ENCODE measurements at places on chromosomes 5 and 9.

GRCh38 chr9:37967761-37968080, 63.8 kb upstream of the SLC25A51 start:
- DNase-seq = no peak

- DNase-seq = no peak
Measured at GRCh38 chr5:32541241-32541640, 44.1 kb upstream of the SUB1 start.

GRCh38 chr9:121368745-121369144, 1.3 kb downstream of the STOM start:
- no peak for DNase-seq

DNA sequence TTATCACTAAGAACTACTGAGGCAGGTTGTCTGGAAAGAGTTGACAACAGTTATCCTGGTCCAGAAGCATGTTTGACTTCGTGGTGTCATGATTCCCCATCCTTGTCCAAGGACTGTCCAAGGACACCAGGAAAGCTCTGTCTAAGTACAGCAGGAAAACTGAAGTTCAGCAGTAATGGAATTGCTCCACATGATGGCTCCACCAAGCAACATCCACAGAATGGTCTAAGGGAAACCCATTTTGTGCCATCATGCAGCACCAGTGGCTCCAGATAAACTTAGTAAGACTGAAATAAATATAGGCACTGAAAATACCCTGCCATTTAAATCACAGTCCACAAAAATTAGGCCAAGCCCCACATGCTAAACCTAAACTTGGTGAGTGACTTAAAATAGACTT, 192.8 kb downstream of the CDH18 start:
- no peak for DNase-seq

DNA sequence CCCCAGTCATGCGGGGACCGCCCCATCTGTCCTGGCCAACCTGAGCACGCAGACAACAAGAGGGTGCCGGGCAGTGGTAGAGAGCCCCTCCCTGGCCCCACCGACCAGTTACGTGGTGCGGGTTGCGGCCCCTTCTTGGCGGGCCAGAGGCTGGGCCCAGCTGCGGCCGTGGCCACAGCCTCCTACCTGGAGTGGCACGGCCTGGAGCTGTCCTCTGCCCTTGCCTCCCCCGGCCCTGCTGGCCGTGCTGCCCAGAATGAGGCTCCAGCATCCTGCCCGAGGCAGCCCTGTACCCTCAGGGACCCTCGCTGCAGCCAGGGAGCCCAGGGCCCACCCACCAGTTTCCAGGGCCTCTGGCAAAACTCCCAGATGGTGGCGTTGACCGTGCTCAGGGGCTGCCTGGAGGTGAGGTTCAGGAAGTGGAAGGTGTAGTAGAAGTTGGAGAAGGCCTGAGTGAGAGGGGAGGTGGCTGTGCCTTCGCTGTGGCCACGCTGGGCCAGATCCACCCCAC, 5.7 kb downstream of the ENTPD8 start:
- no peak for DNase-seq

DNA sequence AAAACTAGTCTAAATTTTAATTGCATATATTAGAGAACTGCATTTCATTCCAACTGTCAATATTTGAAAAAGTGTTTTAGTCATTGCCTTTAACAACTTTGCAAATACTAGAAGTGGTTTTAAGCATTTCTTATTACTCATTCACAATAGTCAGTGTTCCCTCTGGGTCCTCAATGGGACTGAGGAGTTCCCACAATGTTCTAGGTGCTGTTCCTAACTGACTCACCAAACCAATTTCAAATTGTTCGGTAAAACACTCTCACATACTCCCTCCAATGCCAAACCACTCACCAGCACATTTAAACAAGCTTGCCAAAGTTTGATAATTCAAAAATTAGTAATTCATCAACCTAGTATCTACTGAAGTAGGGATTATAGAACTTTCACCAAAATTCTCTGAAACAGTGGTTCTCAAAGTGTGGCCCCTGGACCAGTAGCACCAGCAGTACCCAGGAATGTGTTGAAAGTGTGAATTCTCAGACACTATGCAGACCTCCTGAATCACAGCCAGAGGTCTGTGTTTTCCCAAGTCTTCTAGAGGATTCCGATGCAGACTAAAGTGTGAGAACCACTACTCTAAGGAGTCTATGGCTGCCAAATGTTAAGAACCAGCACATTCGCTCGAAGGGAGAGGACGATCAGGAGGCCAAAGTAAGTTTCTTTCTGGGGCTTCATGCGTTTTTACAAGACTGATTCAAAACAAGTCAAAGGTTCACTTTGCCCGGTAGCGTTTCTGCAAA, 72.8 kb downstream of the APBA1 start:
- DNase-seq = no peak

- DNase-seq = no peak
Measured at GRCh38 chr5:54450542-54450941, 5.0 kb upstream of the HSPB3 start.

DNA sequence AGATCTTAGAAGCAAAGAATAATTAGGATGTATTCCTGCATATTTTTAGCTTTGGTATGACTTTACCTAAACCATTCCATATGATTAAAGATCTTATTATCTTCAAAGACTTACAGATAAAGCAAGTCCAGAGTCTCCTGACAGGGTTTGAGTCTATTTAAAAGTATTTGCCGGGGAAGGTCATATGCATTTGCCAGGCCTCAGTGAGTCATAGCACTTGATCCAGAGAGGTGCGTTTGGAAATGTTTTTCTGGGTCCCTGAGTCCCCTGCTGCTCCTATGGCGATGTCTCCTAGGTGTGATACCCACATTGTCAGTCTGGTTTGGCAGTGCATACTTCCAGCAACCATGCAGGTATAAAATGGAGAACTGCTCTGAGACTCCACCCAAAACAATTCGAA, 217.0 kb downstream of the FBXL7 start:
- no peak for DNase-seq

GRCh38 chr9:92712767-92713166, 42.8 kb upstream of the IPPK start:
- no peak for DNase-seq

GRCh38 chr5:35820735-35821134, 36.0 kb upstream of the IL7R start:
- DNase-seq = no peak

DNA sequence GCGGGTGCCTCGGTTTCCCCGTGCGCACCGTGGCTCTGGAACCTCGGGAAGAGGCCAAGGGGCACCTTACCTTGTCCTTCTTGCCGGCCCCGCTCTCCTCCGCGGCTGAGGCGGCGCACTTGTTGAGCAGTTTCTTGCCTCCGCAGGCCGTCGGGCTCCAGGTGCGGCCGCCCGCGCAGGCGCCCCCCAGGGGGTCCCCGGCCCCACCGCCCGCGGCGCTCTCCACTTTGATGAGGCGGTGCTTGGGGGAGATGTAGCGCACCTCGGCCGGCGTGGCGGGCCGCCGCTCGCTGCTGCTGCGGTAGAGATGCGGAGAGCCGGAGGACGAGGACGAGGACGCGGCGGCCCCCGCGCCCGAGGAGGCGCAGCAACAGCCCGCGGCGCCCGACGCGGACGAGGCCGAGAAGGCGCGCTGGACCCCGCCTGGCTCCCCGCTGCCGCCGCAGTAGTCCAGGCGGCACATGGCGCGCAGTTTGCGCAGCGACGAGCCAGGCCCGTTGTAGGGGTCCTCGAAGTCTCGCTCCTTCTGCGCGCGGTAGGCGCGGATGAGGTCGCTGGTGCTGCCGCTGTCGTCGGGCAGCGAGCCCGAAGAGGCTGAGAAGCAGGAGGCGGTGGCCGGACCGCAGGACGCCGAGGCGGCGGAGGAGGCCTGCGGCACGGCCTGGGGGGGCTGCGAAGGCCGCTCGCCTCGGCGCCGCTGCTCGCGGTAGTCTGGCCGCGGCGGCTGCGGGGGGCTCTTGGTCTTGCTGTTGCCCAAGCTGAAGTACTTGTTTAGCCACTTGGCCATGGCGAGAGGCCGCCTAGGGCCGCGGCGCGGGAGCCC, 957 bp downstream of the SHB start:
- DNase-seq = no peak

GRCh38 chr9:124774129-124774978, 2.6 kb upstream of the OLFML2A start:
- no peak for DNase-seq

DNA sequence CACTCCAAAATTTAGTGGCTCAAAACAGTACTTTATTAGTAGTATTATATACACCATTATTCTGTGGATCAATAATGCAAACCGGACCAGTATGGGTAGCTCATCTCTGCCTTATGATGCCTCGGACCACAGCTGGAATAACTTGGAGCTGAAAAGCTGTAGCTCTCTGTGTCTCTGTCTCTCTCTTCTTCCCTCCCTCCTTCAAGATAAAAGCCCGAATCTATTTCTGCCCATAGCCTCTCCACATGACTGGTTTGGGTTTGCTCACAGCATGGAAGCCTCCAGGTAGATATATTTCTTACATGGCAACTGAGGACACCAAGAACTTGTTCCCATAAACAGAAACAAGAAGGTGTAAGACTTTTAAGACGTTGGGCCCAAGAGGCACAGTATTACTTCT, 147.5 kb upstream of the TBCA start:
- DNase-seq = no peak

DNA sequence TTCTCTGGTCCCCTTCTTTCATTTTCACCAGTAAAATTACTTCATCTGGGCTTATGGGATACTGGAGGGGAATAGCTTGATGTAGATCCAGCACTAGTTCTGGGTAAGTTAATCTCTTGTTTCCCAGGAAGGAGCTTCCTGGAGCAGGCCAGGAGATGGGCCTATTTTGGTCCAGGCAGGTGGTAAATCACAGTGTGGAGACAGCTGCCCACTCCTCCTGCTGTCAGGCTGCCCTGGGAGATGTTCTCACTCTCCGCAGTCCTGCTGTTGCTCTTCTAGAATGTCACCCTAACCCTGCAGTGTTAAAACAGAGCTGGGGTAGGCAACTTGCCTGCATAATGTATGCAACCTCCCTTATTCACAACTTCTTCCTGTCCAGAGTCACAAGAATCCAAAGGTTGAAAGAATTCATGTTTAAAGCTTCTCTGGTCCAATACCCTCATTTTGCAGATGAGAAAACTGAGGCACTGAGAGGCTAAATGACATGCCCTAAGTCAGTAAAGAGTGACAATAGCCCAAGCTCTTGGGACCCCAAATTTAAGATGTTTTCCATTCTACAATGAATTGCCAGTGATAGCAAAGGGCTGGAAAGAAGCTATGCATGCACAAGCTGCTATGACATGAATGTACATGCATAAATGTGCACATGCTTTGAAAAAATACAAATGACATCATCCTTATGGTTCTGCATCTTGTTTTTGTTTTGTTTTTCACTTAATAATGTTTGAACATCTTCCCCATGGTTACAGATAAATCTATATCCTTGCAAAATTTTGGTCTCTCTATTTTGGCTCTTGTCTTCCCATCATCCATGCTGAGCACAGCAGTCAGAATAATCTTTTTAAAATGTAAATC, 71.8 kb upstream of the ADRA1B start:
- no peak for DNase-seq

- DNase-seq = no peak
Measured at GRCh38 chr5:67815455-67816391, 399.8 kb upstream of the PIK3R1 start.

GRCh38 chr5:168863021-168863420, 283.9 kb upstream of the PANK3 start:
- DNase-seq = no peak

DNA sequence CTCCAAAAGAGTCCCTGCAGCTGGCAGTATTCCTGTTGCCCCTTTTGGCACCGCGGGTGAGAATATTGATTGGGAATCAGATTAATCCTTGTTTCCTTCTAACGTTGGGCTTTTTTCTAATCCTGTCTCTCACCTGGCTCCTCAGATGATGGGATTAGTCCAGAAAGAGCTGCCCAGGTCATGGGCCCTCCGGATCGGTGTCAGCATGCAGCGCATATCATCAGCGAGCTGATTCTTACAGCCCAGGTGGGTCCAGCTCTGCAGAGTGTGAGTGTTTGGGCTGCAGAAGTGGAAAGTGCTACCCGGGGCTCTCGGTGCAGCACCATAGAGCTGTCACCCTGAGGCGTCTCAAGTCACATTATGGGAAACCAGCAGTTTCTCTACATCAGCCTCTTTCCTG, 40.9 kb upstream of the PRDM12 start:
- DNase-seq = no peak

- no peak for DNase-seq
Measured at GRCh38 chr5:95086927-95087815, 197.7 kb downstream of the MCTP1 start.

DNA sequence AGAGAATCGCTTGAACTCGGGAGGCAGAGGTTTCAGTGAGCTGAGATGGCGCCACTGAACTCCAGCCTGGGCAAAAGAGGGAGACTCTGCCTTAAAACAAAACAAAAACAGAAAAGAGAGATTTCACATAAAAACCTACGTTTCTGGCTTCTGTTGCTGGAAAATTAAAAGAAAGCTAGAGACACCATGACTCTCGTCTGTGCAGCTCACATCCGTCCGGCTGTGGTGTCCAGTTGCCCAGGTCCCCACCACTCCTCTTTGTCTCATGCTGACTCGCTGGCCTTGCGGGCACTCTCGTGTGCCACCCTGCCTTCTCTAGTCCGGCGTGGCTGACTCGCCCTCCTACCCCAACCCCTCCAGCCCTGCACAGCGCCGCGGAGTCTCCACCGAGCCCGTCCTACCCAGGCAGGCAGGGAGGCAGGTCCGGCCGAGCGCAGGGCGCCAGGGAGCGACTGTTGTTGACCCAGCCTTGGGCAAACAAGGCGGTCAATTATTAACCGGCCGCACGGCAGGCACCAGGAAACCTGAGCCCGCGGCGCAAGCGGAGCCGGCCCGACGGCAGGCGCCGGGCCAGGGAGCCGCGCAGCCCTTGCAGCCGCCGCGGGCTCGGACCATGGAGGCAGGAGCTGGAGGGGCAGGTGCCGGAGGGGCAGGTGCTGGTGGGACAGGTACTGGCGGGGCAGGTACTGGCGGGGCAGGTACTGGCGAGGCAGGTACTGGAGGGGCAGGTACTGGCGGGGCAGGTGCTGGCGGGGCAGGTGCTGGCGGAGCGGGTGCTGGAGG, at the start of gene PRRT1B:
TSS of gene PRRT1B (plus strand) at position 521 of the 783 bp plus-strand sequence. CDS start at position 614, 93 bp downstream.
- no peak for DNase-seq

DNA sequence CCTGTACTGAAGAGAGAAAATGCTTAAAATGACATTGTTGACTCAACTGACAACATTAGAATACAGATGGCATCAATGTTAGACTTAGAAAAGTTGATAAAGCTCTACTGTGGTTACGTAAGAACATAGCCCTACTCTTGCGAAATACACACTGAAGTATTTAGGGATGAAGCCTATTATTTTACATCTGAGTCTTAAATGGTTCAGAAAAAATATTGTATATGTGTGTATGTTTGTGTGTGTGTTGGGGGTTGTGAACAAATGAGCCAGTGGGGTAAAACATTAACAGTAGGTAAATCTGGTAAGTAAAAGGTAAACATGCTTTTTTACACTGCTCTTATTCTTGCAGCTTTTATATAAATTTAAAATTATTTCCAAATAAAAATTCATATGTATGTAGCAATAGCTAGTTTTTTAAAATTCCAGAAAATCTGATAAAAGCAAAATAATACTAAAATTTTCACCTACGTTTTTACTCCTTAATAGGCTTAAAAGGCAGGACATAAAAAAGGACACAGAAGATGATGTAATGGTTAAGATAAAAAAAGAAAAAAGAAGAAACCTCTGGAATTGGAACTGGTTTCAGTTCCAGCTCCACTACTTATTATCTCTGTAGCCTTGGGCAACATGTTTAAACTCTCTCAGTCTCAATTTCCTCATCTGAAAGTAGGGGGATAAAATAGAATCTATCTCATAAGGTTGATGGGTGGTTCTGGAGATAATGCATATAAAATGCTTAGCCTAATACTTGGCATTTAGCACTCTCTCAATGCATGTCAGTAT, 44.3 kb downstream of the GARNL3 start:
- DNase-seq = no peak

All from vagina (tissue), 2 donors.